NCI-H446 treated with DMSO at 0.1 percent for 48 hours (cell line): ENCODE measurements at places on chromosomes 7 and 10.

DNA sequence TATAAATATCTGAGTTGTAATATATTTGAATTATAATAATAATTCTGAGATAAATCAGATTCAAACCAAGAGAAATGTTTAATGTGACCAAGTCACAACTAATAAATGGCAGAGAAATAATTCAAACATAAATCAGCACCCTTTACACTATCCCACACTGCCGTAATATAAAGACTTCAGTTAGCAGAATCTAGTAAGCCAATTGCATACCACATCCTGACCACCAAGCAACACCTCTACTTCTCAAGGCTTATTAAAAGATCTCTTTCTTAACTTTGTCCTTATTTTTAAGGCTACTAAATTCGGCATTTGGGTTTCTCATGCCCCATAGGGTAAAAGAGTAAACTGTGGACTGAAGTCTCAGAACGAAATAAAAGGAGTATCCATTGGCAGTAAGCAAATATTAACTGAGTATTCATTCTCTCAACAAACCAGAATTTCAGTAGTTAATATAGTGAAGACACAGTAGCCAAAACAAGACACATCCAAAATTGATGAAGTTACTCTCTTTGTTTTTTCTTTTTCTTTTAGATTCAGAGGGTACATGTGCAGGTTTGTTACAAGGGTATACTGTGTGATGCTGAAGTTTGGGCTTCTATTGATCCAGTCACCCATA is 14.8 kb downstream of the ACBD5 start:
- no peak for DNase-seq

DNA sequence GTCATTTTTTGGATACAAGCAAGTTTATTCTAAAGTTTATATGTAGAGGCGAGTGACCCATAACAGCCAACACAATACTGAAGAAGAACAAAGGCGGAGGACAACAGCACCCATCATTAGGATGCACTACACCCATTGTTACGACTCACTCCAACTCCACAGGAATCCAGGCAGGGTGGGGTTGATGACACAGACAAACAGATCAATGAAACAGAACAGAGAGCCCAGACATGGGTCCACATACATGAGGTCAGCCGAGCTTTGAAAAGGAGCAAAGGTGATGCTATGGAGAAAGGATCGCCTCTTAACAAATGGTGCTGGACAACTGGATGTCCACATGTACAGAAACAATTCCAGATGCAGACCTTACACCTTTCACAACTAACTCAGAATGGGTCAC is 426.4 kb downstream of the PTPRN2 start:
- DNase-seq: no peak

DNA sequence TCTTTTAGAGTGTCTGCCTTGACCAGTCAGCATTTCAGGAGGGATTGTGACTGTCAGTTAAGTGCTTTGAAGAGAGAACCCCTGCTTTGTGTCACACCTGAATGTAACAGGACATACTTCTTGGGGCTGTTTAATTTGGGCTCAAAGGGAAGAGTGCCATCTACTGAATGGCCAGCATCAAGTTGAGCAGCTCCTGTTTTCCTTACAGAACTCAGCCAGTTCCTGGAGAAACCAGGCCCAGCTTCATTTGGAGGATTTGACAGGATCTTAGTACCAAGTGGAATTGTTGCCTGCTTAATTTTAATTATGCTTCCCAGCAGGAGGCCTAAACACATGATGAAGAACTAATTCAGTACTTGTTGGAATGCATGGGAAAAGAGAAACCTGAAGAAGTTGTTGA is 8.3 kb downstream of the ADD3 start:
- no peak for DNase-seq

DNA sequence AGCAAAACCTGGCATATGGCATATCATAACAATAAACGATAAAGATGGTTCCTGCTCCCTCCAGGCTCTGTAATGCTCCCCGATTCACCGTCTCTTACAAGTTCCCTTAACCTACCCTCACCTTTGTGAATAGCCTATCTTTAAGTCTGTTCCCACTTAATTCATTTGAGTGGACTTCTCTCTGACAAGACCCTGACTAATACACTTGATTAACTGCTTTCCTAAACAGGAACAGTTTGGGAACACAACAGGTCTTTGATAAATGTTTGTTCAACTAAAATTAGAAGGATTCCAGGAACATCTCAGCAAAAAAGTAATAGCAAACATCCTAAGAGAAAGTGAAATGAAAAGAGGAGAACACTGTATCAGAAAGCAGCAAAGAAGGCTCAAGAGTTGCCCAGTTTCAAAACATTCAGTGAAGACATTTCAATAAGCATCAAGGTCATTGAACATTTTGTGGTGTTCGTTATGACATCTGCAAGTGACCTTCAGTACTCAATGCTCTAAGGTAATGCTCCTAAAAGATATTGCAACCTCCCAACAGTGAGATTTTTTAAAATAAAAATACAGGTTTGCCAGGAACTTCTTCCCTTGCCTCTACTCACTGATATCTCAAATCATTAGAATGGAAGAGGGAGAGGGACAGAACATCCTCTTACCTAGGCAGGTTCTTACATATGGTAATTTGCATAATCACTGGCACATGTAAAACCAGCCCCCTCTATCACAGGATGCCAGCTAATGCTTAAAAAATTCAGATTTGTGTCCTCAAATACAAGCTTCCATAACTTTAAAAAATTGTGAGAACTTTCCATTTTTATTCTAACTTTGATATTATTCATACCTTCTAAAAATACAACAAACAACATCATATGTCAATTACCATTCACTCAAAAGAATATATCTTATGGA is 11.4 kb upstream of the ARHGAP12 start:
- no peak for DNase-seq

- no peak for DNase-seq
Measured at GRCh38 chr10:120727001-120727400, 124.2 kb upstream of the WDR11 start.

DNA sequence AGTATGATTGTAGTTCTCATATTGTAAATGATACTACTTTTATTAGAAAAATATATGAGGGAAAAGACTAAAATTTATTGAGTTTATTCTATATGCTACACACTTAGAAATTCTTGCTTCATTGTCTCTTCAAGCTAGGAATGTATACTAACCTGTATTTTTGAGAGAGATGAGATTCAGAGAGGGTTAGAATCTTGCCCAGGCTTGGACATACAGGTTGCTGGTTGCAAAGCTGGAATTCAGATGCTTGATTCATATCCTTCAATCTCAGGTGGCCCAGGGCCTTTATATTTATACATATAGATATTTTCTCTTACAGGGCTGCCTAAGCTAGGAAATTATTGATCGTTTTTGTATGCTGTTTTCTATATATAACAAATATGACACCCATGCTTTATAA is 324.2 kb downstream of the CDK14 start:
- DNase-seq: no peak

- DNase-seq: no peak
Measured at GRCh38 chr10:103448746-103449145, 3.4 kb downstream of the CALHM2 start.

DNA sequence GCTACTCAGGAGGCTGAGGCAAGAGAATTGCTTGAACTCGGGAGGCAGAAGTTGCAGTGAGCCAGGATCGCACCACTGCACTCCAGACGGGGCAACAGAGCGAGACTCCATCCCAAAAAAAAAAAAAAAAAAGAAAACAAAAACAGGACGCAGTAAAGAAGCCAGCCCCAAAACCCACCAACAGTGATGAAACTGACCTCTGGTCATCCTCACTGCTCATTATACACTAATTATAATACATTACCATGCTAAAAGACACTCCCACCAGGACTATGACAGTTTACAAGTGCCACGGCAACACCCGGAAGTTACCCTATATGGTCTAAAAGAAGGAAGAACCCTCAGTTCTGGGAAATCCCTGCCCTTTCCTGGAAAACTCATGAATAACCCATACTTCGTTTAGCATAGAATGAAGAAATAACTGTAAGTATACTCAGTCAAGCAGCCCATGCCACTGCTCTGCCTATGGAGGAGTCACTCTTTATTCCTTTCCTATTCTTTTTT is 40.0 kb upstream of the EIF4H start:
- DNase-seq: no peak

- no peak for DNase-seq
Measured at GRCh38 chr10:15775513-15775912, 55.8 kb upstream of the ITGA8 start.

DNA sequence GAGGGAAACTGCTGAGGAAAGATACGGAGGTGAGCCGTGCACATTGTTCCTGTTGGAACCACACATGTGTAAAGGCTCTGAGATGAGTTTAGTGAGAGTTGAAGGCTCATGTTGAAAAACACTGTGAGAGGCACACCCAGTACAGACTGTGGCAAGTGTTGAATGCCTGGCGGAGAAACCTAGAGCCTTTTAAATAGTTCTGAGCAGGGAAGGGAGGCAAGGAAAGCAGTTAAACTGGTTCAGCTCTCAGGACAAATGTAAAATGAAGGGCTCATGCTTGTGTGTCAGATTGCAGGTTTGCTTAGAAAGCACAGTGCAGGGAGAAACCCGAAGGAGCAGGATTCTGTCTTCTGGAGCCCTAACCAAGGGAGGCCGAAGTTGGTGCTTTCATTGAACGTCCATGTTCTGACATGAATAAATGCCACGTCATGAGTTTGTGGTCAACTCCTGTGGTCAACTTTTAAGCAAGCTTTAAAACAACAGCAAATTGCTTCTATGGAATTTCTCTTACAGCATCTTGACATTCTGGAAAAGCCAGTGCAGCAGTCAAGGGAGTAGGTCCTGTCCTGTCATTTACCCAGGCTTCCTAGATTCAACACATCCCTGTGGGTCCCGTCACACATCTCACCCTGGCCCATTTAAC is 650.9 kb upstream of the GALNT17 start:
- DNase-seq: no peak

DNA sequence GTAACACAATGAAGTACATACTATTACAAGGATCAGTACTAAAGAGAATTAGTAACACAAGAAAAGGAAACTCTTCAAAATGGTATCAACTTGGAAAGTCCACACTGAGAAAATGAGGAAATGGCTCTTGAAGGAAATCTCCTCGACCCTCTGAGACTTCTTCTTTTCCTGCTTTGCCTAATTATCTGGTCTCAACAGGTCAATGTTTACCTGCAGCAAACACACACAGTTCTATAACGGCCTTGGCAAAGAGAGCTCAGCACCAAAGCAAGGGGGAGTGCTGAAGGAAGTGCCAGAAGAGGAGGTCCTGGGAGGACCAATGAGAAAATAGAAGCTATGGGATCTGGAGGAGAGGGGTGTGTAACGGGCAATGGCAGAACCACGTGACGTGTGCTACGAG is 21.9 kb downstream of the CHCHD3 start:
- no peak for DNase-seq

- no peak for DNase-seq
Measured at GRCh38 chr7:43625453-43625852, 42.5 kb downstream of the STK17A start.

DNA sequence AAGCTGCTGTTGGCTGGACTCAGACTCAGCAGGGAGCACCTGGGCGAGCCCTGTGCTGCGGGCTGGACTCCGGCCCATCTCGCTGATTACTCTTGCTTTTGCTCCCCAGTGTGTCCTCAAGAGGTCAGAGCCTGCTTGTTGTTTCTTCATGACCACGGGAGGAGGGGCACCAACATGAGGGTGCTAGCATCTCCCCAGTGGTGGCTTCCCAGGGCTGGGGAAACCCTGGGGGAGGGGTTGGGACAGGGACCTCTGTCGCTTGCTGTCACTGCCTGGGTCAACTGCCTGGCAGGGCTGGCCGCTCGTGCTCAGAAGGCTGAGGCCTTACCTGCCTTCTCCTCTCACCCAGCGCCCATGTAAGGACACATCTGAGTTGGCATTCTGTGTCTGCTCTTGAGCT is 152.3 kb upstream of the SHH start:
- no peak for DNase-seq

GRCh38 chr10:60444494-60445064 is 54.9 kb upstream of the ANK3 start:
- DNase-seq: peak; percentile 33

DNA sequence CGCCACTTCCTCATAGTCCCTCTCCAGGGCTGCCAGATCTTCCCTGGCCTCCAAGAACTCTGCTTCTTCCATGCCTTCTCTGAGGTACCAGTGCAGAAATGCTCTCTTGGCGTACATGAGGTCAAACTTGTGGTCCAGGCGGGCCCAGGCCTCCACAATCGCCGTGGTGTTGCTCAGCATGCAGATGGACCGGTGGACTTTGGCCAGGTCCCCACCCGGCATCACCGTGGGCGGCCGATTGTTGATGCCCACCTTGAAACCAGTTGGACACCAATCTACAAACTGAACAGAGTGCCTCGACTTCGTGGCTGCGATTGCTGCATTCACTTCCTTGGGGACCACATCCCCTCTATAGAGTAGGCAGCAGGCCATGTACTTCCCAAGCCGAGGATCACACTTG is 11.1 kb downstream of the TUBAL3 start:
- no peak for DNase-seq

- DNase-seq: no peak
Measured at GRCh38 chr7:106779877-106780276, 85.2 kb upstream of the PIK3CG start.

- DNase-seq: no peak
Measured at GRCh38 chr7:87445897-87446296, 29.6 kb downstream of the ABCB4 start.

DNA sequence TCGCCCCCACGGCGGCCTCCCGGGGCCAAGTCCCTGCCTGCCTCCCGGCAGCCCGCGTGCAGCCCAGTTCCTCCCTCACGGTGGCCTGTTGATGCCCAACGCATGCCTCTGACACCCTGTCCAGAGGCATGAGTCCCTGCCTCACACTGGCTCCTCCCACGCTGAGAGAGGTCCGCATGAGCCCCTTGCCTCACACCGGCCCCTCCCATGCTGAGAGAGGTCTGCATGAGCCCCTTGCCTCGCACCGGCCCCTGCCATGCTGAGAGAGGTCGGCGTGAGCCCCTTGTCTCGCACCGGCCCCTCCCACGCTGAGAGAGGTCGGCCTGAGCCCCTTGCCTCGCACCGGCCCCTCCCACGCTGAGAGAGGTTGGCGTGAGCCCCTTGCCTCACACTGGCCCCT is 59.9 kb downstream of the CCDC201 start:
- DNase-seq: no peak

DNA sequence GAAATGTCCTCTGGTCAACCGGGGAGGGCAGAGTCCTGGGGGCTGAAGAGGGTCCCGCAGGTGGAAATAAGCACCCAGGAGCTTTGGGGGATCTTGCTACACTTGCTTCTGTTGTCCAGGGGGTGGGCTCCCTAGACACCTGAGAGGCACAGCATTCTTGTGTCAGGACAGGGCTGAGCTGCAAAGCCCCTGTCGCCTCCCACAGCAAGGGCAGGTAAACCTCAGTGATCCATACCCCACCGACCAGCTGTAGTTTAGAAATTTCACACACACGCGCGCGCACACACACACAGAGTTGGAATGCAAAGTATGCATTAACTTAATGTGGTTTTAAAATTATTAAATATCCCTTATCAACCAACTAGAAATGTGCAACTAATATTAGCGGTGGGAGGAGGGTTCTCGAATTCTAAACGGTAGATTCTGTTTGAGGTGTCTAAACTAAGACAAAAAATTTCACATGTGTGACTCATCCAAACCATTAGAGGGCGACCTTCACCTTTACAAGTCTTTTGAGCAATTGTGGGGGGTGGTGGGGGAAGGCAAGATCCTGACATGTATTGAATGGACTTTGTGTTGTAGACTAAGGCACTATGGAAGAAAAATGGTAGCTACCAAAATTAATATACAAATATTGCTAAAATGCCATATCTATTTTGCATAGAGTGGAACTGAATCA is 34.3 kb upstream of the PTF1A start:
- no peak for DNase-seq

- DNase-seq: no peak
Measured at GRCh38 chr7:69912846-69913245, 314.6 kb downstream of the AUTS2 start.
